ENCODE measurements at places on chromosomes 13 and 19.
A peak's percentile ranks its signal among the peaks of the same experiment; 100 is the strongest.

- ATAC-seq, result peak; percentile 85
Measured at GRCh38 chr19:47243776-47244547, 12.4 kb upstream of the CCDC9 start.

DNA sequence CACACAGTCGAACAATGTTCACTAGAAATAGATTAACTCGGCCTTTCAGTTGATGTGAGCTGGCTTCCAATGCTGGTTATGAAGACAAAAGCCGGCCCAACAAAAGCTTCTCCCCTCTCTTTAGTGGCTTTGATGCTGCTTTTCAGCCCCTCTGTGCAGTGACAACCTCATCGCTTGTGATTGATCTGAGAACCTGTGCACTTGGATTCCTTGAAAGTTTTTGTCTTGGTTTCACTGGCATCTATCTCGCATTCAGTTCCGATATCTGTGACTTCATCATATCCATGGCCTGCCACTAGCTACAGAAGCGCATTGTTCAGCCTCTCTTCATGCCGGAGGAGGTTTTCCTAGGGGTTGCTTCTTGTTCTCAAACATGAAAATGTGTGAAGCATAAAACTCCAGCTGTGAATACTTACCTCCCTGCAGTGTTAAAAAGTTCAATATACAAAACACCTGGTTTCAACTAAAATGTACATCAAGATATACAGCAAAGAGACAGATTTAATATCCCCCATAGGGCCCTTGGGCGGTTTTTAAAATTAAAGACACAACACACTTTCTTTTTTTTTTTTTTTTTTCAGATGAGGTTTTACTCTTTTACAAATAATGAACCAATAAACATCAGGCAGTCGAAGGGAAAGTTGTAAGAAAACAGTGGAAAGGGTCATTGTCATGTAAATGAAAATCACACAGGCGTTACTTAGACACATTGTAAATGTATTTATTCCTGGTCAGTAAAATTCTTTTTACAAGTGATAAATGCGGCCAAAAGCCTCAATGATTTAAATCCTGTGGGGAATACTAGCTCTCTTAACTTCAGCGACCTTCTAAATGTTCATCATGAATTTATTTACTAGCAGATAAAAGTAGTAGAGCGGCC, 1252.8 kb downstream of the EFNB2 start:
- ATAC-seq, result no peak

DNA sequence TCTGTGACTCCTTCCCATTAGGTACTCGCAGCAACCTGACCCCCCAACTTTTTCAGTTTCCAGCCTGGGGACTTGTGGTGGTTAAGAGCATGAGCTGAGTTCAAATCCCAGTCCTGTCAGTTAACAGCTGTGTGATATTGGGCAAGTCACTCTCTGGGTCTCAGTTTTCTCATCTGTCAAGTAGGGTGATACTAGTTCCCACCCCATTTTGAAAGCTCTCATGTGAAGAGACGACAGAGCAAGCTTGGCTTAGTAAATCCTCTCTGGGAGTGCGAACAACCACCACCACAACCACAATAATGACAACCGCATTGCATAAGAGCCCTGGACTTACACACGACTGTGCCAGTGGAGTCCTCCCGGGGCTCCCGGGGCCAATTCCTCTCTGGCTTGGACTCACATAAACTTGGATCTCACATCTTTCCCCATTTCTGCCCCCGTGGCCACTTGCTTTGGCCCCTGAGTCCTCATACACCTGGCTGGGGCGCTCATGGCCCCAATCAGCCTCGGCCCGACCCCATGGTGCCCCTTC, 454 bp downstream of the BLVRB start:
- ATAC-seq, result peak; percentile 10

DNA sequence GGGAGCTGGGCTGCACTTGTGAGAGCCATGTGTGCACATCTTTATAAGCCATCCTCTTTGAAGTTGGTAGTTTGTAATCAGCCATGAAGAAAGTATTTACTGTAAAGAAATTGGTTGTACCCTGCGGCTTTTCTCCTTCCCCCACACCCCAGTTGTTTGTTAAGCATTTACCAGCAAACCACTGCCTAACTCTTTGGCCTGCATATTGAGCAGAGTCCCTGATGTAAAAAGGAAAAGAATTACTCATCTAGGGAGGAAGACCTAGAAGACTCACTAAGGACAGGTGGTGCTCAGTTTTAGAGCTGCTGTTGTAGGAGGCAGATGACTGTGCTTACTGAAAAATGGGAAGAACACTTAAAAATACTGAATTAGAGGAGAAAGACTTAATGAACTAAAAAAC, 245.3 kb downstream of the PCCA start:
- no peak for ATAC-seq

DNA sequence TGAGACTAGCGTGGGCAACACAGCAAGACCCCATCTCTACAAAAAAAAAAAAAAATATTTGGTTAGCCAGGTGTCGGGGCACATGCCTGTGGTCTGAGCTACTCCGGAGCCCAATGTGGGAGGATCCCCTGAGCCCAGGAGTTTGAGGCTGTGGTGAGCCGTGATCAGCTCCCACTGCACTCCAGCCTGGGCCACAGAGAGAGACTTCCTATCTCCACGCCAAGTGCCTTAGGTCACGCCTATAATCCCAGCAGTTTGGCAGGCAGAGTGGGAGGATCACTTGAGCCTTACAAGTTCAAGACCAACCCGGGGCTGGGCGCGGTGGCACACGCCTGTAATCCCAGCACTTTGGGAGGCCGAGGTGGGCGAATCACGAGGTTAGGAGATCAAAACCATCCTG, 8.7 kb upstream of the ADAT3 start:
- ATAC-seq, result no peak

GRCh38 chr19:49150106-49150943, 4.9 kb downstream of the HRC start:
- ATAC-seq, result peak; percentile 75

DNA sequence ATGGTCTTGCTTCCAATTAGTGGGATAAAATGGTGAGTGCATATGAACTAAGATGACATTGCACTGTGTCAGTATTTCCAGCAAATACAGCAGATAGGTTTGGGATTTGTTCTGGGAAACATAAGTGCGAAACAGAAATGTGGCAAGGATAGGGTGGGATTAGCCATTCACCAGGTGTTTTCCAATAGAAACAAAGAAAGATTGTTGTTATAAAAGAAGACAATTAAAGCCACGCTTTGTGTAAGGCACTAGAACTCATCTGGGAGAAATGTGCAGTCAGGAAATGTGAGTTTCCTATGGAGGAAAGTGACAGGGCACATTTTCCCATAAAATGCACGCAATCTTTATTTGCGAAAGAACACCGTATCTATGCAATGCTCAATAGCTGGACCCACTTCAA, 1547.8 kb downstream of the EFNB2 start:
- no peak for ATAC-seq

DNA sequence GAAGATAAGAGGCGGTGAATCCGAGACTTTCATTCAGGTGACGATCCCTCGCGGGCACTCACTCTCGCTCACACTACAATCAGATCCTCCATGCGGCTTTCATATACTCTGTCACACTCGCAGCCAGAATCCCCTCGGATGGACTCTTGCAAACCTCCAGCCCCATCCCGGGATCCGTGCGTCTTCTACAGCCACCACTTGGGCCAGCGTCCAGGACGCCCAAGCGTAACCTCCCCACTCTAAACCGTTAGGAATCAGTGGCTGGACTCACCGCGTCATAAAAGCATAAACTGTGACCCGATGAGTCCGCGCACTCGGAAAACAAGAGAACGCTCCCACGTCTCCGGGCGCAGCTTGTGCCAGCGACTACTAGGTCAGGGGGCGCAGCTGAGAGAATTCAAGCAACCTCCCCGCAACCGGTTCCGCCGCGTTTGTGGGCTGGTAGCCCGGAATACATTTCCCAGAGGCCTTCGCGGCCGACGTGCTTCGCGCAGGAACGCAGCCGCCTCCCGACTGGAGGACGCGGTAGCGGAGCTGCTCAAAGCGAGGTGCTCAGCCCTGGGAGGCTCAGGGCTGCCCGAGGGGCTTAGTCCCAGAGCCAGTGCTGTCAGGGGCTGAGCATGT, 27.6 kb downstream of the ZNF607 start:
- peak; percentile 97 for ATAC-seq

DNA sequence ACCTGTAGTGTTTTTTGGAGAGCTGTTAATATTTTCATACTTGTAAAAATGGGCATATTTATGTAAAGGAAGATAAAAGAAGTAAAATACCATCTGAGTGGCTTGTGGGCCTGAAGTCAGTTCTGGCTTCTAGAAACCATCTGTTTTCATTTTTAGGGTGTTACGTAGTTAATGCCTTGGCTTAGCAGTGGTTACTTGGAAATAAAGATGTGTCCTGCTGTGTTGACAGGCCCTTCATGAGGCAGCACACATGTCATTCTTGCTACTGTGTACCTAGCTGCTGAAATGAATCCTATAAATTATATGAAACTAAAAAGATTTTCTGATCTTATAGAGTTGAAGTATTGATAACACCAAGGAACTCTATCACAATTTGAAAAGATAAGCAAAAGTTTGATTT, 16.0 kb downstream of the ILF3 start:
- ATAC-seq, result no peak

DNA sequence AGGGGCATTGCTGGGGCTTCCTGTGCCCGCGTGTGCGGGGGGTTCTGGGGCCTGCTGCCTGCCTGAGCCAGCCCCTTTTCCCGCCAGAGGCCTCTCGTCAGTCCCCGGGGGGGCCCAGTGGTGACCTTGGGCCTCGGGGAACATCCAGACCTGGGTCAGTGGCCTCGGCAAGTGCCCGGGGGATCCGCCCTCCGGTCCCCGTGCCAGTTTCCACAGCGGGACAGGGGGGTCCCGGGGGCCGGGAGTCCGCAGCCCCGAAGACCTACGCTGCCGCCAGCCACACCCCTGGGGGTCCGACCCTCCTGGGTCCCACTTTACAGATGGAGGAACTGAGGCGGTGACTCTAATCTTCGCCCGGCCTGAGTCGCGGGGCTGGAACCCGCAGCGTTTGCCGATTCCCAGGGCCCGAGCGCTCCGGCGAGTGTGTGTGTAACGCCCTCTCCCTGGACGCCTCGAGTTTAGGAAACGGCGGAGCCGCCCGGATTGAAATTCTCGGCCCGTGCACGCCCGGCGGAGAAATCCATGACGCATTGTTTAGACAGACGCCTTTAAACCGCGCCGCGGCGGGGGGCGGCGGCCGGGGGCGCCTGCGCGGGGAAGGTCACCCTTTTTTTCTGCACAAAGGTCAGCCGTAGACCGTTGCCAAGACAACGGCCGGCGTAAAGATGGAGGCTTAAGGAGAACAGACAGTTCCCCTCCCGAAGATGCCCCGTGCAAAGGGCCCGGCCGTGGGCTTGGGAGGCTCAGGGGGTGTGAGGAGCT, 39.3 kb downstream of the EFNA2 start:
- peak; percentile 84 for ATAC-seq

DNA sequence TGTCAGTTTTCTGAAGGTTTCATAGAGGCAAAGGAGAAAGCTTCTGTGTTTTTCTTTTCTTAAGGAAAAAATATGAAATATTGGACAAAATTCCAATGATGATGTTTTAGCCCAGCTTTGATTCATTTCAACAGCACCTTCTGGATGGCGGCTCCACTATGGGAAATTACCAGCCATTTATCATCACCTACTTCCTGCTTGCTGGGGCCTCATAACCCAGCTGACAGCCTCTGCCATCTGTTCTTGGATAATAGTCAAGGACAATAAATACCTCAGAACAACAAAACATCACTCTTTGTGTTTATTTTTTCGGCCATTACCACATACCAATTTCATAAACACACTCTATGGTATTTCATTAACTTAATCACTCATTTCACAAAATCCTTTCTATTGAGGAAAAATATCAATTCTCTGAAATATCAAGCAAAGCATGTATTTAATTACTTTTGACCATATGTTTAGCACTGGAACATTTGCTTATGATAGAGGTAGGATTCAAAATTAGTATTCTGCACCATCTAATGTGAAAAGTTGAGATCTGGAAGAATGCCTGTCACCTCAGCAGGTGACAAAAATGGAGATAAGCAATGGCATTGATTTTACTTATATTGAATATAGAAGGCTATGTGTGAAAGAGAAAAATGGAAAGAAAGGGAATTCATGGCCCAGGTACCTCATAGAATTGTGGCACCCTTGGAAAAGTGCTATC, 629.7 kb downstream of the LIG4 start:
- no peak for ATAC-seq

DNA sequence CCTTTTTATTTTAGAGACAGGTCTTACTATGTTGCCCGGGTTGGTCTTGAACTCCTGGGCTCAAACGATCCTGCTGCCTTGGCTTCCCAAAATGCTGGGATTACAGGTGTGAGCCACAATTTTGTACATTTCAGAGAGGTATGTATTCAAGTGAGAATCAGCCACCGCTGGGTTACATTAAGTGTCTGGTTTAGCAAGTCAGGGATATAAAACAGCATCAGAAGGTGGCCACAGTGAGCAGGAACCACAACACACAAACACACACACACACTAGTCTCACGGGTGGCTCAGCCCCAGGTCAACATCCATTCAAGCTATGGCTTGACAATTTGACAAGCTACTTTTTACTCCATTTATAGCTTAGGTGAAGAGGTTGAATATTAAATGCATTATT, 20.2 kb downstream of the KLK5 start:
- ATAC-seq, result no peak

- ATAC-seq, result no peak
Measured at GRCh38 chr19:49766930-49767299, at the start of gene AP2A1. TSS of gene AP2A1 (plus strand) at chr19:49767001. CDS start at chr19:49767134, 133 bp downstream.

- peak; percentile 92 for ATAC-seq
Measured at GRCh38 chr13:23570099-23570920, at the start of gene TNFRSF19. TSS of gene TNFRSF19 (plus strand) at chr13:23570412. CDS start at chr13:23590184, 19,772 bp downstream.

GRCh38 chr19:54047616-54048015, 16.1 kb downstream of the VSTM1 start:
- ATAC-seq, result no peak

DNA sequence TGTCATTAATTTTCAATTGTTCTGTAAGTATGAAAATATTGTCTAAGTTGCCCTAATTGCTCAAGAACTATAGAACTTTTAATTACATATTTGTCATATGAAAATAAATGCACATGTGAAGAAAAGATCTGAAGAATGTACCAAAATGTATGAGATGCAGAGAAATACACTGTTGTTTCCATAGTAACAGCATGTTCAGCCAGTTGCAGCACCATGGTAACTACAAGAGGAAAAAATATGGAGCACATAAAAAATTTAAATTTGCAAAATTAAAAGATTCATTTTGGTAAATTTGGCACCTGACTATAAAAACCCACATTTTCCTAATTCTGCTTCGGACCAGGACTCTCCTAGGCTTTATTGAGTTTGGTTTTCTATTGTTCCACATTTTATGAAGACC, 1170.0 kb upstream of the MIR17HG start:
- ATAC-seq, result no peak

- ATAC-seq, result no peak
Measured at GRCh38 chr19:16005925-16006324, 57.1 kb downstream of the OR10H4 start.

DNA sequence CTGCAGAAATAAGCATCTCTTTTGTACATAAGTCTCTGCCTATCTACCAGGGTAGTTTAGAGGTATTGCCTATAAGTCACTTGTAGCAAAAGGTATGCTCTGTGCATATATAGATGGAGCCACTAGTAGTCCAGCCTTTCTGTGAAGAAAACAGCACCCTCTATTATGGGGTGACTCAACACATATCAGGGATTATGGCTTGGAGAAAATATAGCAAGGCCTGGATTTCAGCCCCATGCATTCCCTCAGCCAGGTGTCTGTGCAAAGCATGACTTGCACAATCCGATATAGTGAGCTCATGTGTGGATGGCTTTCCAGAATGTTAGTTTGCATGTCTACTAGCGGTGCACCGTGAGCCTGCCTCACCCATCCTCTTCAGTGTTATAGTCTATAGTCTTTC, 13.4 kb upstream of the NALCN start:
- ATAC-seq, result no peak
